ENCODE measurements at places on chromosomes 2 and 18.

GRCh38 chr2:235462415-235462790, 31.4 kb upstream of the AGAP1 start:
- no peak for DNase-seq

DNA sequence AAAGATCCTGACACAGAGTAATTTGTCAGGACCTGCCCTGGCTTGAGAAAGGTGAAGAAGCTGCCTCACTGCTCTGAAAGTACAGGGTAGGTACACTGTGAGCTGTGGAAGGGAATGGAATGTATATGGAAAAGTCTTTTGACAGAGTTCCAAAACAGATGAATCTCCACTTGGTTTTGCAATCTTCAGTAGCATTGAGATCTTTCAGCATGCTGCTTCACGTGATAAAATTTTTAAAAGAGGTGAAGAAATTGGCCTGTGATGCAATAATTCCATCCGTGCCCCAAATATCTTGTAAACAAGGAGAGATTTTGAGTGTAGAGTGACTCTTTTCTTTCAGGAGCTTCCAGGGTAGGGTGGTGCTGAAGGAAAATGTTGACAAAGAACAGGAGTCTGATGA, 123.1 kb downstream of the OSR1 start:
- DNase-seq, result no peak

DNA sequence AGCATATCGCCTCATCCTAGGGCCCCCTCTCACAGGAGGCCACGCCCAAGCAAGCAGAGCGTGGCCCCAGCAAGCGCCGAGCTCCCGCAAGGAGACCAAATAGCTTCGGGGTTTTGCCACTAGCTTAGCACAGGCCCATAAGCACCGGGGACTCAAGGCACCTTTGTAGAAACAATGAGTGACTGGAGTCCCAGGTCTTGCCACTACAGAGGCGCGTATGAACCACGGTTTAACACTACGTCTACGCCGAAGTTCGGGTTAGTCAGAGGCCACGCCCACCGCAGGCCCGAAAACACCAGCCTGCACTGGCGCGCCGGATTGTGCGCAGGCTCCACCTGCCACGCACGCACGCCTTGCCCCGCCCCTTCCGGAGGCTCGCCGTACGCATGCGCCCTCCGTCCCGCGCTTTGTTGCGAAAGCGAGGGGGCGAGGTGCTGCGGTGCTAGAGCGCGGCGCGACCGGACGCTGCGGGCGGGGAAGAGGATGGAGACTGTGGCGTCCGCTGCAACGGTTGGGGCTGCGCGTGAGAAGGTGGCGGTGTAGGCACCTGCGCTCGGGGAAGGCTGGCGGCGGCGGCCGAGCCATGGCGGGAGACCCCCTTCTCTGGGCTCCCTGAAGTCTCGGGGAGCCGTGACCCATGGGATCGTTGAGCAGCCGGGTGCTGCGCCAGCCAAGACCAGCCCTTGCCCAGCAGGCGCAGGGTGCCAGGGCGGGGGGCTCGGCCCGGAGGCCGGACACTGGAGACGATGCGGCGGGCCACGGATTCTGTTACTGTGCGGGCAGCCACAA, at the start of gene GMCL1:
Gene GMCL1 (plus strand): TSS at position 405 of the 789 bp plus-strand sequence. CDS start 233 bp downstream, at position 638.
- peak; percentile 99 for DNase-seq

- DNase-seq, result no peak
Measured at GRCh38 chr2:12289120-12289802, 427.5 kb upstream of the TRIB2 start.

DNA sequence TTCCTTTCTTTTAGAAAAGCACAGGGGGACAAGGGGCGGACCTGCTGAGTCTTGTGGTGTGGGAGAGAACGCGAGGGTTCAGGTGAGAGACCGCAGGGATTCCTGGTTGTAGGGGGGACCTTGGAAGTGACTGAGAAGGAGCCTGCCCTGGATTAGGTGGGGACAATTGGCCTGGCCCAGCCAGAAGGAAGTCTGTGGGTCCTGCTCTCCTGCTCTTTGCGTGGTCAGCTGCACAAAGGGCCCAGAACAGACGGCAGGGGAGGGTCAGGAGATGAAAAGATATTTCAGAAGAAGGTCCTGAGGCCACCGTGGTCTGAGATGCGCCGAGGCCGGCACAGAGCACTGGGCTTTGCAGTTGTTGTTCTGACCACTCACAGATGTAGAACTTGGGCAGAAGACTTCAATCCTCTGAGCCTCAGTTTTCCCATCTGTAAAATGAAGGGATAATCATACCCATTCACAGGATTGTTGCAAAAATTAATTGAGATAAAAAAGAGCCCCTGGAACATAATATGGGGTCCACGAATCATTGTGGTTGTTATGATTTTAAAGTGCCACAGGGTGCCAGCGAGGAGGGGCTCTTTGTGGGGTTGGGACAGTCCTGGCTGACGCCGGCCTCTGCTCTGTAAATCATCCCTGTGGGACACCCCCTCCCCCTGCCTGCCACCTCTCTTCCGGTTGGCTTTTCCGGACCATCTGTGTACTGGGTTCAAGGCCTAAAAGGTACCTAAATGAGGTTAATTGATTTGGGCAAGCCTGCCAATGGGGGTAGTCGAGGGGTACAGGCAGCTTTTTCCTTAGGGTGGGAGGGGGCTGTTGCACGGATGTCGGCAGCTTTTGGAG, 1.8 kb downstream of the LPIN1 start:
- no peak for DNase-seq

GRCh38 chr2:135510577-135510976, 20.4 kb downstream of the ZRANB3 start:
- DNase-seq, result no peak

GRCh38 chr18:29465526-29465925, 1288.6 kb upstream of the CDH2 start:
- DNase-seq, result no peak

DNA sequence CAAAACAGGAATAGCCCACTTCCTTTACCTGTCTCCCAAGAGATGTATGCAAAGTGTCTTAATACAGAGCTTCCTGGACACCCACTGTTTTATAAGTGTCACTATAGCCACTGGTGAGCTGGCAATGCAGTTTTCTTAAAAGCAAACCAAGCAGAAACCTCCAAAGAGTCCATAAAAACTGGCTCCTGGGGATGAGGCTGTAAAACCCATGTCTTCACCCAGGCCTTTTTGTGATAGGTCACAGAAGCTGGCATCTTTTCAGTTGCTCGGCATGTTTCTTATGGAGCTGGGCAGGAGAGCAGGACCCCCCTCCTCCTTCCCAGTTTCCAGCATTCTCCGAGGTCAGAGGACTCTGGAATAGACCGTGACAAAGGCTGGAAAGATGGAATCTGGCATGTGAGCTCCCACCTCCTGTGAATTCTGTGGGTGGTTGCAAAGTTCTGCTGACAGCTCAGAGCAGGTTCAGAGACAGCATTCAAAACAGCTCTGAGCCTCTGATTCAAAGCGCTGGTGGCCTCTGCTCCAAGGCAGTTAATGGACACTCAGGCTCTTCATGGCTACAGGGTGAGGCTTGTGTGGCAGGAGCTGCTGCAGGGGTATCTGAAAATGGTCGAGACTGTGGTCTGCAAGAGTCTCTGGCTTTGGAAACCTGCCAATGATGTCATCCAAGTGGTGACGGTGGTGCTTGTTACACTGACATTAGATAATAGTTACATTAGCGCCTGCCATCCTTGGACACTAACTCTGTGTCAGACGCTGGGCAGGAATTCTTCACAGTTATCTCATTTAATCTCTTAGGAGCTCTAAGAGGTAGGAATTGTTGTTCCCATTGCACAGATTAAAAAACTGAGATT, 283.4 kb downstream of the CLIP4 start:
- DNase-seq, result no peak

DNA sequence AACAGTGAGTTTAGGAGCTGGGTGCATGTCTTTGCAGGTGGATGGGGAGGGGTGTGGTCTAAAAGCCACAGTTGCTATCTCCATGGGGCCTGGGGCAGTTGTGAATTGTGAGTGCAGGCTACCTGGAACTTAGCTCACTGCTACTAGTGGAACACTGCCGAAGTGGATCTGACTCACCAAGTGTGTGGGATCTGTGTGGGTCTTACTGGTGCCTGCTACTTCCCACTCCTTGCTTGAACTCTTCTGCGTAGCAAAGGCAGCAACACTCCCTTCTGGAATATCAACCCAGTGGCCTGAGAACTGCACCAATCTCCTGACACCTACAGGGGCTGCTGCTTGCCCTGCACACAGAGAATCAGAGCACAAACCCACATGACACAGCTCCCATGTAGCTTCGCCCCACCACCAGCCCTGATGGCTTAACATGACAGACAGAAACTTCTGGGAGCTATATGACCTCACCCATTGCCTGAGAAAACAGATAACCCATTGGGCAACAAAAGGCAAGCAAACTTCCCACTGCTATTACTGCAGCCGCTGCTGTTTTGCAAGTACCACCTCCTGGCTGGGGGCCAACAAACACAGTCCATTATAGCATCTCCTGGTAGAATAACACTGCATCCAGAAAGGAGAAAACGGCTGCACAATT, 455.1 kb upstream of the DDX18 start:
- no peak for DNase-seq
